Activated CD8-positive, alpha-beta memory T cell treated with anti-CD3 and anti-CD28 coated beads, Interleukin-2, amount 50 U/mL, for 48 hours (primary cell): ENCODE measurements at places on chromosomes 12 and 14.

DNA sequence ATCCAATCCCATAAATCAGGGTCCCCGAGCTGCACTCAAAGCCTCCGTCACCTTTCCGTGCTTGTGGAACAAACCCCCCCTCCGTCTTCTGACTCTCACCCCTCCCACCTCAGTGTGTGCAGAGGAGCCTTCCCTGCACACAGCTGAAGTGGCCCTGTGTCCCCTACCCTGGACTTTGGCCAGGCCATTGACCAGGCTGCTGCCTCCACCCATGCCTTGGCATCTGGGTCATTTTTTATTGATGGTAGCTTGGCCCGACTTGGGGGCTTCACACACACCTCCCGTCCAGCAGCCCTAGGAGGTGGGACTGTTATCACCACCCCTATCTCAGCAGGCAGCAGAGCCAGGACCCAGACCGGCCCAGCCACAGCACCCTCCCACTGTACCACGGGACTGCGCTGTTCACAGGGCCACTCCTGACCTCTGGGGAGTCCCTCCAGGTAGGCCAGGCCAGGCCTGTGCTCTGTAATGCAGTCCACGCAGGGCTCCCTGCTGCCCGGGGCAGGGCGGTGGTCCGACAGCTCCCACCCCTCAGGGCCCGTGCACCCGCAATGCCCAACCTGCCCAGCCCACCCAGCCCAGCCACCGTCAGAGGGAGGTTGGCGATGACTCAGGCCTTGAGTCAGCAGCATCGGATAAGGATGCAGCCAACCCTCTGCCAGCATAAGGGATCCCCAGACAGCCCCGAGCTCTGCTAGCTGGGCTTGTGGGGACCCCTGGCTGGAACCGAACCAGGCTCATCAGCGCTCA, 9.2 kb upstream of the INF2 start:
- no peak for DNase-seq

- no peak for DNase-seq
Measured at GRCh38 chr12:122003651-122004611, 17.8 kb upstream of the BCL7A start.

GRCh38 chr12:118773956-118774723, 207.2 kb upstream of the SRRM4 start:
- DNase-seq: no peak

- no peak for DNase-seq
Measured at GRCh38 chr14:62409626-62410300, 635.5 kb downstream of the KCNH5 start.

DNA sequence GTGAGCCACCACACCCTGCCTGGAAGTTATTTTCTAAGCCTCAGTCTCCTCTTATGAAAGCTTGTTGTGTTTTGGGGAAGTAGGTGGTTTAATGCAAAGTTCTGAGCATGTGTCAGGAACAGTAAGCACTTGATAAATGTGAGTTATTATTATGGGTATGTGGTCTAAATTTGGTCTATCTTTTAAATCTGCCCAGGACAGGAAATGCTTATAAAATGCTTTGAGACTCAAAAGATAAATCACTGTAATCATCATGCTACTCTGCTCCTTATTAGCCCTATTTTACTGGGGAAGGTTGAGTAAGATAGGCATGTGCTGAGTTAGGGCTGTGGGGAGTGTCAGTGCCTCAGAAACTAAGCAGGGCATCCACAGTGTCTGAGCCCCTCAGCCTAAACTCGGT, 13.1 kb upstream of the SRSF5 start:
- DNase-seq: no peak

DNA sequence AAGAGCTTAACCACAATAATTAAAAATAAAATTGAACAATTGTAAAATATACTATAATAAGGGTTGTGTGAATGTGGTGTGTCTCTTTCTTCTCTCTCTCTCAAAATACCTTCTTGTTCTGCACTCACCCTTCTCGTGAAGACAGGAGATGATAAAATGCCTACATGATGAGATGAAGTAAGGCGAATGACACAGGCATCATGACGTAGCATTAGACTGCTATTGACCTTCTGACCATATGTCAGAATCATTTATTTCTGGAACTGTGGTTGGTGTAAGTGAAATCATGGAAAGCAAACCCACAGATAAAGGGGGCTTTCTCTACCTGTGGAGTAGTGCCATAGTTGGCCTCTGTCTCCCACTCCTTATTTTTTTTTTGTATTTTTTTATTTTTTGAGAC, 37.8 kb upstream of the NUAK1 start:
- DNase-seq: no peak

GRCh38 chr12:98699586-98699985, 54.5 kb downstream of the APAF1 start:
- DNase-seq: no peak

DNA sequence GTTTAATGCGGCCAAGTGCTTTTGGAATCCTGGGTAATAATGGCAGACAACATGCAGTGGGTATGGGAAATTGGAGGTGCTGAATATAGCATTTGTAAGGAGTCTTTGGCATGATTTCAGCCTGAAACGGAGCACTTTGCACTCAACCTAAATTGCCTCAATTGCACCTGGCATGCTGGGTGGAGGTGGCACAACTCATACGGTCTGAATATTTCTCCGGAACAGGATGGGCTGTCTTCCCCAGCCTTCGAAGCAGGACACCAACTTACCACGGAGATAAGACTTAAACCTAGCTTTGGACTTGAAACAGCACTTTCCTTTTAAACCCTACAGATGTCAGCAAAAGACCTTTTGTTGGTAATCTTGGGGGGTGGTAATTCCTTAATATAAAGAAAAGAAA, 153.7 kb upstream of the SRRM4 start:
- no peak for DNase-seq

- DNase-seq: no peak
Measured at GRCh38 chr14:105636935-105637334, 110.6 kb downstream of the TMEM121 start.

- DNase-seq: no peak
Measured at GRCh38 chr14:24845851-24846250, 204.1 kb downstream of the STXBP6 start.

DNA sequence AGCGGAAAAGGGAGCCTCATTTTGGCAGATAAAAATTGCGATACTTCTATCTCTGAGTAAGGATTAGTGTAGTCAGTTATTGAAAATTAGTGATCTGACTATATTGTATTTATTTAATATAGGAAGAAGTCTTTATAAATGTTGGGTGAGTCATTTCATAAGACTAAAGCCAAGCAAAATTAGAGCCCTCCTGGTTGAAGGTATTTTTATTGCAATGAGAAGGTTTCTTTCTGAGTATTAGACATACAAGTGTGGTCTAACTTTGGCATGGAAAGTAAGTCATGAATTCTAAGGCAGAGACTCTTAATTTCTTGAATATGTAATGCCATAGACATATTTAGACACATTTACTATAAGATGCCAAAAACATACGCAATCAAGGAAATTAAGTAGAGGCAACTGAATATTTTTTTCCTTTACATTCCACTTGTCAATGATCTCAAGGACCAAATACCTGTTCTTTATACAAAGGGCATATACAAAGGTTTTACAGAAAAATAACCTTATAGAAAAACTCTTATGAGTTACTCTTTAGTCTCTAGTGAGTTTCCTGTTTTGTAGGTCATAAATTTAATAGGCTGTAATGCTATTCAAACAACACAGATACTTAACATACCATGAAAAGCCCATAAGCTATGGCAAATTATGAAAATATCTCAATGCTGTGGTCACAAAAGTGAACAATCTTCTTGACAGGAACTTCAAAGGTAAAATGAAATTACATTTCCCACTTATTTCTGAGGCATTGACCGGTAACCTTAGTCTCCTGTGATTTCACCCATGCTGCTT, 156.6 kb upstream of the BTG1 start:
- no peak for DNase-seq

- no peak for DNase-seq
Measured at GRCh38 chr12:2490831-2491230, 303.9 kb upstream of the FKBP4 start.

DNA sequence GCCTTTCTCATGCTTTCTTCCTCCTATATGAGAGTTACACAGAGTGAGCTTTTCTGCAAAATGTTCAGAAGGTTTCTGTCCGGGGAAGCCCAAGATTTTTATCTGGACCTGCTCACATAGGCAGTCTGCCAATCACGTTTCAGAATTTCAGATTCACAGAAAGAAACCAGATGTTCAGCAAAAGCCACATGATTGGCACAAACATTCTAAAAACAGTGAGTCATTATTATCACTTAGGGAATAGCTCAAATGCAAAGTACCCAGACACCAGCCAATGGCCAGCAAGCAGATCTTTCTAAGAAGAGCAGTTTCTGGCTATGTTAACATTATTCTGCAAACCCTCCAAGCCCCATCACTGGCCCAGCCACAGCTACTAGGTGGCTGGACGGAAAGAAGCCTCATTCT, 1558.5 kb upstream of the TMEM132C start:
- no peak for DNase-seq

DNA sequence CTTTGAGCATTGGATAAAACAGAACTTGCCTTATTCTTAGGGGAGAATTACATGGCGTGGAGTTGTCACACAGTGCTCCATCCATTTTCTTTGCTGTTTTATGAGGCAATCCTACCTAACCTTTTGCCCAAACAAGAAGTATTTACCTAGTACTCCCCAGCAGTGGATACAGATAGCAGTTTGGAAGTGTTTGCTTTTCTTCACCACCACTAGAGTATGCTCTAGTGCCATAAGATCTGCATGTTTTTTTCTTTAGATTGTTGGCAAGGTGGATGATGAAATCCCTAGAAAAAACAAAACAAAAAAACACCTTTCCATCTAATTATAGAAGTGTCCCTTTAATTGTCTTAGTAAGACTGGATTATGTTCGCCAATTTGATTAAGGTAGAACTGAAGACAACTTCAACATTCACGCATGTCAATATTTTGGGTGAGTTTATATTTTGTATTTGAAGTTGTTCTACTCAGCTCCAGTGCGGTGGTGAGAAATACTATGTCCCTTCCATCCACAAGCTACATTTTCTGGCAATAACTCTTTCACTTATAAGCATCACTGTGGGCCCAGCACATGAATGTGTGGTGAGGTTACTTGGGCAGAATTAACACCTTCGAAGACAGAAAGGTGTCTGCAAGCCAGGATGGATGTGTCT, 23.6 kb upstream of the TMEM260 start:
- DNase-seq: no peak

DNA sequence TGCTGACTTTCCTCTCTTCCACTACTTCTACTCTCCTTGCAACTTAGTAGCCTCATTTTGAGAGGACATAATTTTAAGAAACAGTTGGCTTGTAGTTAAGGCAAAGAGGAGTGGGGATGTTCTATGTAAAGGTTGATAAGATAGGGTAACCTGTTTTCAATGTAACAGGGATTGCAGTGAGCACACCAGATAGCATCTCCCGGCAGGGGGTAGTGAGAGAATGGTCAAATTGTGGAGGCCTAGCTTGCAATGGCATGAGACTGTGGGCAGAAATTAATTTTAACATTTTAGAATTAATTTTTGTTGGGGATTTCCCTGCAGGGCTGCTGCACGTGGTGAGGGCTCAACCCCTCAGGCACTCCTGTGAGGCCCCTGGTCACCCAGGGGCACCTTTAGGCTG, 41.4 kb downstream of the KLRG1 start:
- DNase-seq: no peak

GRCh38 chr12:59768031-59768430, 172.2 kb downstream of the SLC16A7 start:
- no peak for DNase-seq

GRCh38 chr14:105532735-105533141, 6.4 kb downstream of the TMEM121 start:
- peak; percentile 62 for DNase-seq

DNA sequence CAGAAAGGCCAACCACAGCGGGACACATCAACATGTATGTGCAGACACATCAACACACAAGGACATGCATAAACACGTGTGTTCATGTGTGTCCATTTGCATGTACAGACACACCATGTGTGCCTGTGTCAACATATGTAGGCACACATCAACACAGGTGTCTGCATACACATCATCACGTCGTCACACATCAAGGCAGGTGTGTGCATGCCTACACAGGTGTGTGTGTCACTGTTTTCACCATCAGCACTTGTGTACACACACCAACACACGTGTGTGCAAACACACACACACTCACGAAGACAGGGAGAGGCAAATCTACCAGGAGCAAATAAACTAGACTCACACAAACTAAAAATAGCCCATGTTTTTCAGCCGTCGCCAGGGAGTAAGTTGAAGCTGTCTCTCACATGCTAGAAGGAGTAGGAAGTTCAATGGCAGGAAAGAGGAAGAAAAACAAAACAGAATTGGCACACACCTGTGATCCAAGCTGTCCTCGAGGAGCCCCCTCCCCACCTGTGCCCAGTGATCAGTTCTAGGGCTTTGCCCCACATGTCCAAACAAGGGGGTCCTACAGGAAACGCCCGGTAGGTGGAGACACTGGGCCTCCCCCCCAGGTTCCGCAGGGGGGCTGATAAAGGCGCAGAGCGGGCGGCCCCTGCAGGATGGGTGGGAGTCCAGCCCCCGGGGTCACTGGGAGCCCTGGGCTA, 7.4 kb downstream of the SCARB1 start:
- DNase-seq: no peak

DNA sequence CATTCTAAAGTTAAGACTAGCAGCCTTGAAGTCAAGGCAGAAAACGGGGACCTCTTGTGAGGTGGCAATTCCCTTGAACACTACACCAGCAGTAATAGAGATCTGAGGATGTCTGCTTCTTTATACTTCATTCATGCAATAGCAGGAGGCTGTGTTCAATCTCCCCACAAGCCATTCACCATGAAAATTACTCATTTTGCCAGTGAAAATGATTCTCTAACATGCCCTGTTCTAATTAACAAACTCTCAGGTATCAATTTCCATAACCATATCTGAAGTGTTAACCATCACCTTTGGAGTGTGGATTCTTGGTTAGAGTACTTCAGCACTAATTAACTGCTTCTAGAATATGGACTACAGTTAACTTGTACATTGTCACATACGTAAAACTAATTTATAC, 3.4 kb upstream of the GLIPR1 start:
- no peak for DNase-seq

DNA sequence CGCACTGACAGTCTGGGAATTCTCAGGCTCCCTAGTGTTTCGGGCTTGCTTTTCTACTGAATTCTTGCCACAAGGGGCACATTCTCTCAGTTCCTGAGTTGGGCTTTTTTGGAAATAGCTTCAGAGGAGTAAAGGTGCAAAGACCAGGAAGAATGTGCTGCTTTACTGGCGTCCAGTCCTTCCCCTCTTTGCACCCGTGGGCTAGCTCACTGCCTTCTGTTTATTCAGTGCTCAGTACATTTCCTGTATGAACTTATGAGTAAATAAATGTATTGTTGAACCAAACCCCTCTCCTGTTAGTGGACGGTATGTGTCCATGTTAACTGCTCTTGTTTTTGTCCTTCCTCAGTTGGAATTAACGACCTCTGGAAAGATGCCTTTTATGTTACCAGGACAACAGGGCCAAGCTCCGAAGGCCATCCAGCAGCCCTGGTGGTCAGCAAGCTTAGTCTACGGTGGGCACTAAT, 24.0 kb downstream of the GSG1 start:
- no peak for DNase-seq
